CD4-positive, alpha-beta T cell treated with Interleukin-17A for 1 hour (primary cell): ENCODE measurements at places on chromosomes 7 and 10.

GRCh38 chr7:121562259-121562658 lies 166.2 kb upstream of the FAM3C start:
- DNase-seq: no peak

DNA sequence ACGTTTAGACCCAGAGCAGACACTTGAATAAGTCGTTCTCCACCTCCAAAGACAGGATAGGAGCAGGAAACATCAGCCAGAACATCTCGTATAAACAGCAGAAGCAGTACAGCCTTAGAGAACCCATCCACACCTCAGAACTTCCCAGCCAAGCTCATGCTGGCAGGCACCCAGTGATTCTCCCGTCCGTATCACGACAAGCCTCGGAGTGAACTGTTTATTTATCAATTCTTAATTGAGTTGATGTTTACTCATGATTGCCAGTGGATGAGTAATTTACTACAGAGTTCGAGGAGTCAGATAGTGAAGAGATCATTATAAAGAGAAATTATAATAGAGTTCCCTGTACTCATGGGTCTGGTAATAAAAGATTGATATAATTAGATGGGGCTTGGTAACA lies 811.5 kb downstream of the LRMDA start:
- no peak for DNase-seq

- no peak for DNase-seq
These were observed 38.2 kb upstream of the GTF2I start for GRCh38 chr7:74619235-74619860.

DNA sequence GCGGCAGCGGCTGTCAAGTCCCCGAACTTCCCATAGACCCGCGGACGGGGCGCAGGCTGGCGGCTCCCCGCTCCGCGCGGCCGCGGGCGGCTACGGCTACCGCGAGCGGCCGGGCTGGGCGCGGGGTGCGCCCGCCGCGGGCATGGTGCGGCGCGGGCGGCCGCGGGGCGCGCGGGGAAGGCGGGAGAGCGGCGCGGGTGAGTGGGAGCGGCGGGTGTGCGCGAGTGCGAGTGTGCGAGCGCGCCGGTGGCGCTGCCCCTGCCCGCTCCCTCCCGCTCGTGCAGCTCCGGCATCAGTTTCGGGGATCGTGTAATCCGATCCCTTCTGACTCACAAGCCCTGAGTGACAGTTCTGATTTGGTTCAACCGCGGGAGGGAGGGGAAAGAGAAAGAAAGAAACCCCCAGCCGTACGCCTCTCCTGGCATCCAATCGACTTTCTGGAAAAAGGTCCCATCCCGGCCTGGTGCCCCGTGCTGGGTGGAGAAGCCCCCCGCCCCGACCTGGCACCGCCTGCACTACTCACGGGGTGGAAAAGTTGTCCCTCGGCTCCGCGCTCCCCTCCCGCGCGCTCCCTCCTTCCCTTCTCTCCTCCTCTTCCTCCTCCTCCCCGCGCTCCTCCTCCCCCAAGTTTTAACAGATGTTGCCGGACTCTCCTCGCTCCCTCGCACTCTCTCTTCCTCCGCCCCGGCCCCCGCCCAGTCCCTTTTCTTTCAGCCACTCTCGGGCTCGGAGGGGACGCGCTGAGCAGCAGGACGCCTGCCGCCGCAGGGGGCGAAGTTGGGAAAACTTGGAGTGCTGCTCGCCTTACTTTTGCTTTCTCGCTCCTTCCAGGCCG lies at the start of gene GLI3:
Gene GLI3, minus strand, starts transcription at position 234 of the 835 bp plus-strand sequence. CDS start 13,956 bp downstream, outside the sequence.
- DNase-seq: no peak

DNA sequence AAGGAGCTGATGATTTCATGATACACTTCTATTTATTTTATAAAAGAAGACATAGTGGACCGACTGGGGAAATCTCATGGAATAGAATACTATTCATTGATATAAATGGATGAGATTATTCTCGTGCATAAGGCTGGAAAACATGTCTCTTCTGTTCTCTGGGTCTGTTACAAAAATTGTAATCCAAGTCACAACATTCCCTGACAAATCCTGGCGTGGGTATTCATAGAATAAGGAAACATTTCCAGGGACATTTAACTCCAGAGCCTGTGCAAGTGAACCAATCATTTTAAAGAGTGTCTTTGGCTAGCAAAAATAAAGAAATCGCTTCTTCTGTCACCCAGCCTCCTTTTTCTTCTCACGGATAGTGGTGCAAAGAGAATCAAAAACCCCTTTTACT lies 1148.5 kb upstream of the AUTS2 start:
- no peak for DNase-seq

GRCh38 chr7:18354108-18355085 lies 141.2 kb upstream of the HDAC9 start:
- DNase-seq: no peak

- no peak for DNase-seq
These were observed 13.6 kb downstream of the SVIL start for GRCh38 chr10:29621161-29621560.

GRCh38 chr10:35335133-35336083 lies 901 bp upstream of the CCNY start:
- peak; percentile 39 for DNase-seq

DNA sequence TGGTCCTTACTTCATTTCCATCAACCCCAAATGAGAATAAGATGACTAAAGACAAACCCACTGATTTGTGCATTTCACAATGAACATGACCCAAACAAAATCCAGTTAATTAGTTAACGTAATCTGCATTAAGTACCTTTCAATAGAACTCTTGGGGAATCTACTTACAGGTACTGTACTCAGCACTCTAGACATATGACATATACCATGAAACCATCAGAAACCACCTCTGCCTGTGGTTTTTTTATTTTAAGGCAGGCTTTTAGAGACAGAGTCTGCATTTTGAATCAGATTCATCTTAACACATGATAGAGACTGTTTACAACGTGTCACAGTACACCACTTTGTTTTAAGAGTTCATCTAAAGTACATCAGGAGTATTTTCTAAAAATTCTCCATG lies 168.4 kb downstream of the BTAF1 start:
- no peak for DNase-seq

DNA sequence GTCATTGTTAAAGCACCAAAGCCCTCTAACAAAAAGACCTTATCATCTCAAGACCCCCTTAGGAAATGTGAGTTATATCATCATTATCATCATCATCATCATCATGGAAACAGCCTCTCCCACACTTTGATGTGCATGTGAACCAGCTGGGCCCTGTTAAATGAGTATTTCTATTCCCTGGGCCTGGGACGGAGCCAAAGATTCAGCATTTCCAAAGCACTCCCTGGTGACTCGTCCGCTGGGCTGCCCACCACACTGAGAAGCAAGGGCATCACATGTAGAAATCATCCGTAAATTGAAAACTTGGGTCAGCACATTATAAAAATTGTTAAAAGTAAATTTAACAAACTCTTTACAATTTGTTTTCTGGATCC lies 88.6 kb downstream of the PTPRN2 start:
- DNase-seq: no peak

GRCh38 chr10:29830531-29831512 lies 196.1 kb upstream of the SVIL start:
- no peak for DNase-seq

- DNase-seq: no peak
These were observed 87.0 kb downstream of the ARMH3 start for GRCh38 chr10:101968940-101969321.

GRCh38 chr10:69473304-69473990 lies 22.2 kb downstream of the TSPAN15 start:
- no peak for DNase-seq

GRCh38 chr10:76071653-76072365 lies 640.4 kb downstream of the LRMDA start:
- DNase-seq: no peak

GRCh38 chr7:158399762-158400161 lies 187.9 kb downstream of the PTPRN2 start:
- DNase-seq: no peak

DNA sequence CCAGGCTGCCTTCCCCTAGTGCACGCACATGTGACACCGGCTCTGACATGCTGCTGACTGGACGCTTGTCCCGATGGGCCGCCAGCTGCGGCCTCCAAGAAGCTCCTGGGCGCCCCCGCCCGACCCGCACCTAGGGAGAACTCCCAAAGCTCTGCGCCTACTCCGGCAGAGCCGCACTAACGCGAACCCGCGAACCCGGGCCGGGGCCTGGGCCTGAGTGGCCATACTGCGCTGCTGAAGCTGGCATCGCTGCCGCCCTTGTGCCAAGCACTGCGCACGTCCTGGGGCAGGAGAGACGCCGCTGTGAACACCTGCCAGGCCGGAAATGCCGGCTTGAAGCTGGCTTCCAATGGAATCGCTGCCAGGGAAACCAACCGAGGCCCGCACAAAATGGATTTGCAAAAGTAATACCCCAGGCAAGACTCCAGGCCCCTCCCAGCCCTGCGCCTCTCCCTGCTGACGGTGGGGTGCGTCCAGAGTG lies 85.1 kb downstream of the WASHC2A start:
- no peak for DNase-seq

- no peak for DNase-seq
These were observed 846.7 kb upstream of the COBL start for GRCh38 chr7:52163311-52163710.

DNA sequence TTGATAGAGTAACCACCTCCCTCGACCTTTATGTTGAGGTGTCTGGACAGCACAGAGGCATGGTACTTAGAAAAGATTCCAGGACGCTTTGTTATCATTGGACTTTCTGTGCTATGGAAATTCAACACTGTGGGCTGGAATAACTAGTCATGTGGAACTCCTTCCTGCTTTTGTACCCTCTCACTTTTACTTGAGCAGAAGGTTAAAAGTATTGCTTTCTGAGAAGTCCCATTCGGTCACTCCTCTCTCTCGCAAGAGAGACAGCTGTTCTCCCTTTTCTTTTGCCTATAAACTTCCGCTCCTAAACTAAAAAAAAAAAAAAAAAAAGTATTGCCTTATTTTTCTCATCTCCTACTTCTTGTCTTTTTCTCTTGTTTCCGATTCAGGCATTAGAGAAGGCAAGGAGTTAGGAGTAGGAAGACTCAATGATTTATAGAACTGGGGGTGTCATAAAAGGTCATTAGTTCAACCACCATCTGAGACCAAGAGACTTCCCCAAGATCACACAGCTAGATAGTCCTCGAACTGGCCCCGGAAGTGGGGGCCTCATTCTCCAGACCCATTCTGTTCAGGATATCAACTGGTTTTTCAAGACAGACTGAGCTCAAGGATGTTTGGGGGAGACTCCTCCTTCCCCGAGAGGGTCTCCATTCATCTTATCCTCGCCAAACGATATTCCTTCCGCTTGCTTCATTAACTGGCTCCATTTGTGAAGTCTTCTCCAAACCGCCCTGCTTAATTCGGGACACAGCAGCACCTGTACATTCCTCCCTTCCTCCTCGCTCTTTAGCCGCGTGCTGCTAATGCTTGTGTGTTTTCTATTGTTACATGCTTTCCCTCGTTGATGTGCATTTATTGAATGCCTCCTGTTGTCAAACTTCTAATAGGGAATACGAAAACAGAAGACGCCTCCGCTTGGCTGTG lies 995 bp upstream of the INPP5F start:
- DNase-seq: peak; percentile 11

DNA sequence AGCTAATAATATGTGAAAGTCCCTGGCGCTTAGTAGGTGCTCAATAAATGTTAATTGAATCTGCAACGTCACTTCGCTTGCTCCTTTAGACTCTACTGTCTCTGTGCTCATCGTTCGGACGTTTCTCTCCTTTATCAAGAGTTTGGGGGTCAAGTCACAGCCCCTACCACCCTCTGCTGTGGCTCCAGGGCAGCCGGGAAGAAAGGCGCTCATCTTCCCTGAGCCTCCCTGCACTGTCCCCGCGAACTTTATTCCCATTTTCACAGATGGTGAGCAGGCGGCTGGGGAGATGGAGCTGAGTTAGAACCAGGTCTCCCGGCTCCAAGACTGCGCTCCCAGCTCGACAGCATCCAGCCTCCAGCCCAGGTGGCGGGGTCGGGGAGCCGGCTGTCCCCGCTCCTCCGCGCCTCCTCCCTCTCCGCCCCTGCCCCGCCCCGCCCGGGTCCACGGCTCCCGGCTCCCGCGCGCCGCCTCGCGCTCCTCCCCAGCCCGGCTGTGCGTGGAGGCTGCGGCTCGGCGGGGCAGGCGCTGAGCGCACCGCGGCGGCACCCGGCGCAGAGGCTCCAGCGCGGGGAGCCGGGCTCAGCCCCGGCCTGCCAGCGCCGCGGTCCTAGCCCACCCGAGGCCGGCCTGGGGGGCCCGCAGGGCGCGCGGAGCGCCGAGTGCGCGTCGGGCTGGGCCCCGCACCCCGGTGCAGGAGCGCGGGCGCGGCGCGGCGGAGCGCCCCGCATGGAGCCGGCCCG lies at the start of gene CLEC2L:
Gene CLEC2L, plus strand, starts transcription at position 487 of the 743 bp plus-strand sequence. Its CDS starts 243 bp downstream, at position 730.
- no peak for DNase-seq

GRCh38 chr7:106720641-106721040 lies 59.7 kb upstream of the CCDC71L start:
- no peak for DNase-seq

DNA sequence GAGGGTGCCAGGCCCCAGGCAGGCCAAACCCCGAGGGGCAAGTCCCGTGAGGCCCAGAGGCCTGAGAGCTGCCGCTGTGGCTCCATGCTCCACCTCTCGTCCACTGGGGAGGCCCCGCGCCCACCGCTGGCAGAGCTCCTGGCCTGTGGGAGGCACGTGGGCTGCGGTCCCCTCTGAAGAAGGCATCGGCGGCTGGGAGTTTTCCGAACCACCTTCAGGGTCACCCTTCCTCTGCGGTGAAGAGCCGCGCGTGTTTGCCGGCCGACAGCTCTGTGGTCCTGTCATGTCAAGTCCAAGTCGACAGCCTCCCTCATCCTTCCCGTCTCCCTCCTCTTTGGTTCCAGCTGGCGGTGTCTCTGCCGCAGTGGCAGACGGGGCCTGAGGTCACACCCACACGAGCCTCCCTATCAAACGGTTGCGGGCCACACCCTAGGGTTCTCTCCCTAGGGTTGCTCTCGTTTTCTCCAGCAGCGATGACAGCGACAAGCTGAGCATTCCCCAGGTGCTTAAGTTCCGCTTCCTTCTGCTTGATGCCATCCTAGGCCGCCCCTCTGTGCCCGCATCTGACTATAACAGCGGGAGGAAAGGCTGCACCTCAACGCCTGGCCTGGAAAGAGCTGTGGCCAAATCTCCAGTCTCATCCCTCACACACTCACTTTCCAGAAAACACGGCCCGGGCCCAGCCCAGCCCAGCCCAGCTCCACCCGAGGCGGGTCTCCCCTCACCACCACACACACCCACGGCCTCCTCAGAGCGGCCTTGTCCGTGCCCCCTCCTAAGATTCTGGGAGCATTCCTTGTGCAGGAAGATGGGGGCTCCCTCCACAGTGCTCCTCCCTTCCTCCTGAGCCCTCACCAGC lies 185.0 kb downstream of the ELFN1 start:
- no peak for DNase-seq
